Nasal cavity respiratory epithelium epithelial cell of viscerocranial mucosa (primary cell): ENCODE measurements at places on chromosomes 1 and 21. TPM values are rescaled to one million over a fixed set of nuclear protein-coding genes. Genes with fewer than 3 reads are reported as not detected.

The SAMD11 gene
- total RNA-seq: under 0.01 TPM in 2 replicates

The SYT6 gene
- not detected in 2 replicates for total RNA-seq

The BCAR3 gene
- 58.1 and 97.4 TPM in 2 replicates for total RNA-seq

The OR2L13 gene
- not detected in 2 replicates for total RNA-seq

The CFH gene
- total RNA-seq: 30.4 and 53.4 TPM in 2 replicates

The ZBTB8B gene
- not detected in 2 replicates for total RNA-seq

The CASP9 gene
- 3.4 and 5.6 TPM in 2 replicates for total RNA-seq
